ENCODE measurements at places on chromosomes 13 and 19.

DNA sequence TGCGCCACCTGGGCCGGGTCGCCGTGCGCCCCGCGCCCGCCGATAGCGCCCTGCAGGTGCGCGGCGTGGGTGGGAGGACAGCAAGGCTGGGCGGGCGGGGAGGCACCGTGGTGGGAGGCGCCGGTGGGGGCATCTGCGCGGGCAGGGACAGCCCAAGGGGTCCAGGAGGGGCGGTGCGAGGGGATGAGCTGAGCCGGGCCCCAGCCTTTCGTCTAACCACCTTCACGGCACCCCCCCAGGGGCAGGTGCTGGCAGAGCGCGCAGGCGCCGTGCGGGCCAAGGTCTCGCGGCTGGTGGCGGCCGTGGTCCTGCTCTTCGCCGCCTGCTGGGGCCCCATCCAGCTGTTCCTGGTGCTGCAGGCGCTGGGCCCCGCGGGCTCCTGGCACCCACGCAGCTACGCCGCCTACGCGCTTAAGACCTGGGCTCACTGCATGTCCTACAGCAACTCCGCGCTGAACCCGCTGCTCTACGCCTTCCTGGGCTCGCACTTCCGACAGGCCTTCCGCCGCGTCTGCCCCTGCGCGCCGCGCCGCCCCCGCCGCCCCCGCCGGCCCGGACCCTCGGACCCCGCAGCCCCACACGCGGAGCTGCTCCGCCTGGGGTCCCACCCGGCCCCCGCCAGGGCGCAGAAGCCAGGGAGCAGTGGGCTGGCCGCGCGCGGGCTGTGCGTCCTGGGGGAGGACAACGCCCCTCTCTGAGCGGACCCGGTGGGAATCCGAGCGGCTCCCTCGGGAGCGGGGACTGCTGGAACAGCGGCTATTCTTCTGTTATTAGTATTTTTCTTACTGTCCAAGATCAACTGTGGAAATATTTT is 3.1 kb downstream of the KISS1R start:
- peak; percentile 89 for DNase-seq

DNA sequence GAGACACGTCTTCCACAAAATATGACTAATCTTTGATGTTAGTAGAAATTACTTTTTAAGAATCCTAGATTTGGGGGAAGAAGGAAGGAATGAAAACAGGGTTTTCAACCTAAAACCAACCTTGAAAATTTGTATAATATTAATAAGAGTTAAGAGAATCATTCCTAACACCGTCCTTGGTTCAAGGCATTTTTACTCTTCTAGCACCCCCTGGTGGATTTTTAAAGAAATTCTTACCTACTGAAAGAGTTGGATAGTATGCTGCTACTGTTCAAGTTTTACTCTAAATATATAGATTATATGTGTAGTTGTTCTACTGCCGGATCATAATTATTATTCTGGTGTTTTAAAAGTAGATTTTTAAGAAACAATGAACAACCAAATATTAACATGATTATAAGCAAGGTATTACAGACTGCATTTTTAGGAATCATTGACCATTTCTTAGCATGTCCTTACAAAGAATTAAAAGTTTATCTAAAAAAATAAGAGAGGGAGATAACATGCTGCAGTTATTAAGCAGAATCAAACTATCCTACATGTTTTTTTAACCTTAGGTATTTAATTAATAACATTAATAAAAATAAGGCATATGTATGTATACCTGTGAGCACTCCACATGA is 7.4 kb upstream of the SLITRK6 start:
- no peak for DNase-seq

- no peak for DNase-seq
These were observed 160.1 kb downstream of the SPRY2 start for GRCh38 chr13:80180740-80181355.

DNA sequence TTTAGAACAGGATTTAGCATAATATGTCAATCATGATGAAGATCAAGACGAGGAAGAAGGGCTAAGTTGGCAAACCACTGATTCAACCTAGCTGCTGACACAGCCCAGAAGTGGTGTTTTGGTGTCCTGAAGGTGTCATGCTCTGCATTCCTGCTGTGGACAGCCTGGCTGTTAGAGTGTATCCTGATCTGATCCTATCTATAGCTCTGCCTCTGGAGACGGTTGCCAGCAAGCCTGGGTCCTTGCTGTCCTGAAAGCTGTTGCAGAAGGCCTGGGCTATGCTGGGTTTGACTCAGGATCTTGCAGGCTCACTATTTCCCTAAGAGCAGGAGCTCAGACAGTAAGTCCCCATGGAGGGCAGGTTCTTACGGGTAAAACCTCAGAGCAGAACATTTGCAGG is 416.4 kb downstream of the TSHZ3 start:
- DNase-seq, result no peak

- no peak for DNase-seq
These were observed 631.2 kb downstream of the GPC5 start for GRCh38 chr13:92029641-92030040.

GRCh38 chr19:1465191-1466016 is 13.6 kb downstream of the C19orf25 start:
- DNase-seq, result peak; percentile 73

DNA sequence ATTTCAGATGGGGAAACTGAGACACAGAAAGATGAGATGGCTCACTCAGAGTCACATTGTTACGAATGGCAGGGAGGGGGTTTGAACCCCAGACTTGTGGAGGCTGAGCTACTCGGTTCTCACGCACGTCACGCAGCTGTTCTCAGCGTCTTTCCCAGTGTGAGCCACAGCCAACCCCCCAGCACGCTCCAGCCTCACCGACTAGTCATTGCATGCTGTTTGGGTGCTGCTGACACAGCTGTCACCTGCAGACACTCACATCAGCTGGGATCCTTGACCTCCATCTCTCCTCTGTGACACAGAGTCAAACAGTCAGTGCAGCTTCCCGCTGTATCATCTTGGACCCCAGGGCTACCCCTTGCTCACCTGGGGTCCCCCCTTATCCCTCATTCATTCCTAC is 2.4 kb upstream of the NCAN start:
- no peak for DNase-seq
